Transverse colon (tissue), 4 donors: ENCODE measurements at places on chromosomes 11 and 22.

DNA sequence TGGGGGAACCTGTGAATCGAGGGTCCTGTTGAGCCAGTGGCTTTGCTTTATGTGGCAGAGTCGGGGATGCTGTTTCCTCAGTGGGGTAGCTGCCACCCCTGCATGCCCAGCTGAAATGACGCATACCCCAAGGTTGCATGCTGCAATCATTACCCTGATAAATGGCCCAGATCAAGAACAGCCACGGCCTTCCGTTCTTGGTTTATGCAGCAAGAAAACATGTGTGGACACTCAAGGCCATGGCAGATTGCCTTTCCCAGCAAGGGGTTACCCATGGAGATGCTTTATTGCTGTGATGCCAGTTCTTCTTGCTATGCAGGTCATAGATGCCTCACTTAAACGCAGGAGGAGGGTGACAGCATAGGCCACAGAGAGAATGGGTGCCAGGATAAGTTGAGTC is 14.3 kb upstream of the SREBF2 start:
- no peaks in the 10 kb centered on the region for H3K27me3 ChIP-seq
- DNase-seq, result no peak
- no peak overlapping the region for H3K4me3 ChIP-seq

GRCh38 chr11:110493346-110493745 is 63.6 kb downstream of the FDX1 start:
- H3K36me3 ChIP-seq, result no peaks in the 10 kb centered on the region
- H3K27me3 ChIP-seq, result no peaks in the 10 kb centered on the region
- no peak overlapping the region for H3K27ac ChIP-seq
- DNase-seq, result no peak
- no peak overlapping the region for H3K4me3 ChIP-seq

GRCh38 chr11:44834846-44835245 is 108.1 kb downstream of the TSPAN18 start:
- peaks cover 7% of the 10 kb centered on the region for H3K4me1 ChIP-seq
- no peak for DNase-seq
- H3K27ac ChIP-seq, result peak overlapping the region; percentile 61
- H3K4me3 ChIP-seq, result no peak overlapping the region

DNA sequence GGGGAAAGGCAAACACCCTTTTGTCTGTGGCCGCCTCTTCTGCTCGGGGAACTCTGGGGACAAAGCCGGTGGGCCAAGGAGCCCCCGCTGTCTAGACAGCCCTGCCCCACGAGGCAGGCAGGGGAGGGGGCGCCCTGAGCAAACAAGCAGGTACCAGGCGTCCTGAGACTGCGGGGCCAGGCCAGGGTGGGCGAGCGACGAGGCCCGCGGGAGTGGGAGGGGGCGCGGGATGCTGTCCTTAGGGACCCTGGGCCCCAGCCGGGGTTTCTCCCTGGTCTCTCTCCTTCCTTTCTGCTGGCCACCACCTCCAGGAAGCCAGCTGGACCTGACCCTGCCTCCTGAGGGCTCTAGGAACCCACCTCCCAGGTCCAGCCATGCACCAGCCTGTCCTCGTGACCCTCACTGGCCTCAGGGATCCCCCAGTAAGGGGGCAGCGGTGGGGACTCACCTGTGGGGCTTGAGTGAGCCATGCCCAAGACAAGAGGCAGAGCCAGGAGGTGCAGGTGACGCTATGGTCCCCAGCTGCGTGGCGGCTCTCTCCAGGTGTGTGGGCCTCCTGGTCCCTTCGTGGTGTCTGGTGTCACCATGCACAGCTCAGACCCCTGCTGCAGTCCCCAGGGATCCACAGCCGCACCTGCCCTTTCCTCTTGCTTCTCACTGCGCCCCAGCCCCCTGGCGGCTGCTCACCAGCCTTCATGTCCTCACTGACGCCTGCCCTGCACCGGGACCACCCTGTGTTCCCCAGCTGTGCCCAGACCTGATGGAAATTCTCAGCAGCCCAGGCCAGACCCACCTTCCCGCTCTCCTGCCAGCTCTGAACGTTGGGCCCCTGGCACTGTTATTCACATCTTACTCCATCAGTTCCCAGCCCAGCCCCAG is 26.5 kb upstream of the MUC5AC start:
- peaks cover 10% of the 10 kb centered on the region for H3K27me3 ChIP-seq
- no peak overlapping the region for H3K4me3 ChIP-seq
- H3K36me3 ChIP-seq, result no peaks in the 10 kb centered on the region
- H3K27ac ChIP-seq, result no peak overlapping the region
- H3K4me1 ChIP-seq, result no peaks in the 10 kb centered on the region

DNA sequence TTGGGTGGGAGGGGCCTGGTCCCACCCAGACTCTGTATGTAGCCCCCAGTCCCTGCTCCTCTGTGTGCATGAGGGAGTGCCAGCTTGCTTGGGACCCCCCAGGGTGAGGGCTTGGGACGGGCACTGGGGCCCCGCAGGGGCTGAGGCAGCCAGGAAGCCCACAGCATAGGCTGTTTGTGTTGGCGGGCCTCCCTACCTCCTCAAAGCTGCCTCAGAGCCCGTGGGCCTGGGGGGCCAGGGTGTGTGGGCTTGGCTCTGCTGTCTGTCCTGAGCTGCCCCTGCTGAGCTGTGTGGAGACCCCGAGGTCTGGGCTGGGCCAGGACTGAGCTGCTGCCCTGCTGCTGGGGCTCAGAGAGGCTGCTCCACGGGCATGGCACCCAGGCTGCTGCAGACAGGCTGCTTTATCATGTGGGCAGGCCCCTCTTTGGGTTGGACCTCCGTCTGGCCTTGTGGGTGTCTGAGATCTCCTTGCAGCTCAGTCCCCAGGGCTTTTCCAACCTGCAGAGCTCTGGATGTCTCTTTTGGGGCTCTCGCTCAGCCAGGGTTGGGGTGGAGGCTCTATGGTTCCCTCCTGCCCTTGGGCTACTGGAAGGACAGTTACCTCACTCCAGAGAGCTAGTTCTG is 3.3 kb downstream of the TSPAN4 start:
- no peak for DNase-seq
- H3K4me3 ChIP-seq, result no peak overlapping the region
- H3K27ac ChIP-seq, result peak overlapping the region; percentile 91
- H3K36me3 ChIP-seq, result no peaks in the 10 kb centered on the region
- peaks cover 44% of the 10 kb centered on the region for H3K27me3 ChIP-seq

- H3K36me3 ChIP-seq, result no peaks in the 10 kb centered on the region
- H3K27ac ChIP-seq, result no peak overlapping the region
These were observed 125.0 kb downstream of the KCNQ1OT1 start for GRCh38 chr11:2574553-2575535.

DNA sequence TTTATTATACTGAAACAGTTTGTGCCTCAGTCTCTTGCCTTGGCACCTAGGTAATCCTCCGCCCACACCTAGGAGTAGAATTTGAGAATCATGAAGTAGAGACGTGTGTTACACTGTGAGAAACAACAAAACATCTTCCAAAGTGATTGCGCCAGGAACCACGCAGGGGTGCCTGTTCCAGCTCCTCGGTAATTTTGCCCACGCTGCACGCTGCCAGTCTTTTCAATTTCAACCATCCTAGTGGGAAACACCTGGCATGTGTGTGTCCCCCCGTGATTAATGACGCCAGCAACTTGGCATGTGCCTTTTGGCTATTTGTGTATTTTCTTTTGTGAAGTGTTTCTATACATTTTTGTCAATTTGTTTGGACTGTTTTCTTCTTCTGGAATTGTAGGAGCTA is 919.1 kb downstream of the BRD1 start:
- H3K27me3 ChIP-seq, result no peaks in the 10 kb centered on the region
- no peaks in the 10 kb centered on the region for H3K36me3 ChIP-seq
- no peaks in the 10 kb centered on the region for H3K4me1 ChIP-seq
- H3K4me3 ChIP-seq, result no peak overlapping the region
- H3K27ac ChIP-seq, result no peak overlapping the region

GRCh38 chr11:115322553-115323203 is 181.5 kb downstream of the CADM1 start:
- no peaks in the 10 kb centered on the region for H3K27me3 ChIP-seq
- no peak overlapping the region for H3K4me3 ChIP-seq
- DNase-seq, result no peak

GRCh38 chr11:7490535-7490934 is 5.2 kb downstream of the OLFML1 start:
- H3K27ac ChIP-seq, result no peak overlapping the region
- no peaks in the 10 kb centered on the region for H3K27me3 ChIP-seq
- H3K4me3 ChIP-seq, result no peak overlapping the region
- H3K4me1 ChIP-seq, result no peaks in the 10 kb centered on the region
- DNase-seq, result no peak
- H3K36me3 ChIP-seq, result no peaks in the 10 kb centered on the region

DNA sequence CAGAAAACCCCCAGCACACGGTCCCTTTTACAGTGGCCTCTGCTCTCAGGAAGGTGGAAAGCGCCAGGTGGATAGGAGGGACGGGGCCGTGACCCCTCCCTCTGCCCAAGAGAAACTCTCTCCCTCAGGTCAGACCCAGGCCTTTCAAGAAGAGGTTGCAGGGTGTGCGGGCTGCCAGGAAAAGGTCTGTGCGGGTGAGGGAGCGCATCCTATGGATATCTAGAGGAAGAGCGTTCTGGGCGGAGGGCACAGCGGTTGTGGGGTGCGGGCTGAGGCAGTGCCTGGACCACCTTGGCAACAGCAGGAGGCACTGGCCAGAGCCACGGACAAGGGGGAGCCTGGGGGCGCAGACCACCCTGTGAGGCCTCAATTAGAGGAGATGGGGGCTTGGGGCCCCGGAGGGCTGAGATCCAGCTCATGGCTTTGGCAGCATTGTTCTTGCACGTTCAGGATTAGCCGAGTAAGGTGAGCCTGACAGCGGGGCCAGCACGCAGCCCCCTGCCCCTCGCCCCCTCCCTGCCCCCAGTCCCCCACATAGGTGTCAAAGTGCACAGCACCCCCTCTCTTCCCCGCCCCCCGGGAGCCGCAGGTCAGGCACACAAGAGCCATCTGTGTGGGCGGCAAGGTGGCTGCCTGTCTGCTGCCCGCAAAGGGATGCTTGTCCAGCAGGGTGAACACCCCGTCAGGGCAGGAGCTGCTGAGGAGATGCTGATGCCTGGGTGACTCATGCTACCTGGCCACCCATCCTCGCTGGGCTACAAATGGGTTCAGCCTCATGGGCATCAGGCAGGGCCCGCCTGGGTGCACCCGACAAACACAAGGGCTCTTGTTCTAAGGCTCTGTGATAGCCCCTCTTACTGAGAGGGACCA is 92.8 kb upstream of the KCNQ1OT1 start:
- H3K4me1 ChIP-seq, result peaks cover 4% of the 10 kb centered on the region
- no peak overlapping the region for H3K4me3 ChIP-seq
- no peak overlapping the region for H3K27ac ChIP-seq
- DNase-seq, result peak; percentile 7
- no peaks in the 10 kb centered on the region for H3K27me3 ChIP-seq

DNA sequence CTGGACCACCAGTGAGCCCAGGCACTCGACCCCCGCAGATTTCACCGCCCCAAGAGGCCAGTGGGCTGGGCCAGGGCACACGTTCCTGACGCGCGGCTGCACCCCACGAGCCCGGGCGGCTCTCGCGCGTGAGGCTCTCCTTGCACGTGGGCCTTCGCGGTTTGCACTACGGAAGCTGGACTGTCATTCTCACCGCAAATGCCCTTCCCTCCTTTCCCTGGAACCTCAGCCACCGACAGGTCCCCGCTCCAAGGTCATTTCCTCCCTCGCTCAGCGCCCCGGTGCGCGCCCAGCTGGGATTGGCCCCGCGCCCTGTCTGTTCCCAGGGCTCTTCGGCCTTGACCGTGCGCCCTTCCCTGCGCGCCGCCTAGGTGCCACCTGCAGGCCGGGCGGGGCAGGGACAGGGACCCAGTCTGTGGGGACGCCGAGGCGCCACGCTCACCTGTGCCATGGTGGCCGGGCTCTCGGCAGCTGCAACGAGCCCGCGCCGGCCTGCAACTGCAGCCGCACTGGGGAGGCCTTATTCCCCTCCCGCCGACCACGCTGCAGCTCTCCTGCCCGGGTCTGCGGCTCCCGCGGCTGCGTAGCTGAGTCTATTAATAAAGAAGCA is 2.1 kb upstream of the CPT1A start:
- H3K4me1 ChIP-seq, result peaks cover 41% of the 10 kb centered on the region
- peak overlapping the region; percentile 57 for H3K4me3 ChIP-seq
- H3K27me3 ChIP-seq, result no peaks in the 10 kb centered on the region
- H3K36me3 ChIP-seq, result no peaks in the 10 kb centered on the region

GRCh38 chr22:17132112-17132511 is 11.0 kb upstream of the TMEM121B start:
- no peak for DNase-seq
- no peak overlapping the region for H3K27ac ChIP-seq
- no peaks in the 10 kb centered on the region for H3K36me3 ChIP-seq

DNA sequence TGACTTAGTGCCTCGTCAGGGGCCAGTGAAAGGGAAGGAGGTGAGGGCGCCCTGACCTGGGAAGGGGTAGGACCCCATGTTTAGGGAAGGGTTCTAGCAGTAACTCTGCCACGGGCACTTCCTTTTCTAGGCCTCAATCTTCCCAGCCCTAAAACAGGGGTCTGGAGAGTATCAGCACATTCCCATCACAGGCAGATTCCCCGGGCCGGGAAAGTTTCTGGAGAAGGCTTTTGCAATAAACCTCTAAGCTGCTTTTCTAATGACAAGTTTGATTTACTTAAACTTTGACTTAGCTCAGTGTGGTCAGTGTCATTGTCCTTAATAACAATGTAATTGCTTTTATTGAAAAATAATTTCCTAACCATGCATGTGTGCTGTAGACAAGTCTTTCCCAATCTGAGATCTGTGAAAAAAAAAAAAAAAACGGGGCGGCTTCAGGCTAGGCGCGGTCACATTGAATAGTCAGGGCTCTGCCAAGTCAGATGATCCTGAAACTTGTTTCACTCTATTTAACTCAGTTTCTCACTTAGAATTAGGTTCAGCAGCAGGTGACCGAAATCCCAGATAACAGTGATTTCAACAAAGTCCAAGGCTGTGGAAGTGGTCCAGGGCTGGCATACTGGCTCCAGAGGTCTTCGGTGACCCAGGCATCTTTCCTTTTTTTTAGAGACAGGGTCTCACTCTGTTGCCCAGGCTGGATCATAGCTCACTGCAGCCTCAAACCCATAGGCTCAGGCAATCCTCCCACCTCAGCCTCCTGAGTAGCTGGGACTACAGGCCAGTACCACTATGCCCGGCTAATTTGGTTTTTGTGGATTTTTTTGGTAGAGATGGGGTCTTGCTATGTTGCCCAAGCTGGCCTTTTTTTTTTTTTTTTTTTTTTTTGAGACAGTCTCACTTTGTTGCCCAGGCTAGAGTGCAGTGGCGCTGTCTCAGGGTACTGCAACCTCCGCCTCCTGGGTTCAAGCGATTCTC is 19.5 kb upstream of the TAB1 start:
- H3K27me3 ChIP-seq, result peaks cover 8% of the 10 kb centered on the region
- no peak overlapping the region for H3K4me3 ChIP-seq
- no peaks in the 10 kb centered on the region for H3K36me3 ChIP-seq
- H3K4me1 ChIP-seq, result no peaks in the 10 kb centered on the region
- H3K27ac ChIP-seq, result no peak overlapping the region
- DNase-seq, result no peak
